ENCODE measurements at places on chromosomes 7 and 10.

DNA sequence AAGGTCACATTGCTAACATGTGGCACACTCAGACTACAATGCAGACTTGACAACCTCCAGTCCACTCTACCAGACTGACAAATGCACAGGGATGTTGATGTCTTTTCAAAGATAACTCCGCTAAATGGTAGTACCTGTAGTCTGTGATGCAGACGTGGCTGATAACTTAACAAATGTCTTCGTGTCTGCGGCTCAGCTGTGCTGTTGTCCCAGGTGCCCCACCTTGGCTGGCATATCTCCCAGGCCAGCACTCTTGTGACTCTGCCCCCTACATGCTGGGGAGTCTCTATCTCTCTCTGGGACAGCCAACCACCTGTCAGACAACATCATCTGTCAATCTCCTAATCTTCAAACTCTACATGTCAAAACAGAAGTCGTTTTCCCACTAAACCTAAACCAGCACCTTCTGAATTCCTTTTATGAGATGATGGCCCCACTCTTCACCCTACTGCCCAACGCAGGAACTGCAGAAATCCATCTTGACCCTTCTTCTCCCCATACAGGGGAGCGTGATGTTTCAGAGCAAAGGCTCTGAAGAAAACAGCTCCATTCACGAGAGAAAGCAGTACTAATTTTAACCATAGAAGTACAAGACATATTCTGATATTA lies 156.4 kb downstream of the USP6NL start:
- DNase-seq = no peak

DNA sequence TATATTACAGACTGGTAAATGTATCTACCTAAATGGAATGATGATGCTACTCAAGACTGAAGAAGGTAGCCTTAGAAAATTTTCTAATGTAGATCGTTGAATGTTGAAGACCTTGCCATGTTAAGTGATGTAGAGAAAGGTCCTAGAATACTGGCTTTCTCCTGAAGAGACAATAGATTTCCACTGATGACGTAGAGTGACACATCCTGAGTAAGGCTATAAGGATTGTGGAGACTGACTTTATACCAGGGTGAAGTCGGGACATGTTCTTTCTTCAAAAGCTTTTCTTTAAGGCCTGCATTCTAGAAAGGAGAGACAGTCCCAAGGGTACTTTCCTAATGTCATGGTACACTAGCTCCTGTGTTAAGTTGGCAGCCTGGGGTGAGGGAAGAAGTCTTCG lies 58.6 kb downstream of the PCDH15 start:
- DNase-seq = no peak

DNA sequence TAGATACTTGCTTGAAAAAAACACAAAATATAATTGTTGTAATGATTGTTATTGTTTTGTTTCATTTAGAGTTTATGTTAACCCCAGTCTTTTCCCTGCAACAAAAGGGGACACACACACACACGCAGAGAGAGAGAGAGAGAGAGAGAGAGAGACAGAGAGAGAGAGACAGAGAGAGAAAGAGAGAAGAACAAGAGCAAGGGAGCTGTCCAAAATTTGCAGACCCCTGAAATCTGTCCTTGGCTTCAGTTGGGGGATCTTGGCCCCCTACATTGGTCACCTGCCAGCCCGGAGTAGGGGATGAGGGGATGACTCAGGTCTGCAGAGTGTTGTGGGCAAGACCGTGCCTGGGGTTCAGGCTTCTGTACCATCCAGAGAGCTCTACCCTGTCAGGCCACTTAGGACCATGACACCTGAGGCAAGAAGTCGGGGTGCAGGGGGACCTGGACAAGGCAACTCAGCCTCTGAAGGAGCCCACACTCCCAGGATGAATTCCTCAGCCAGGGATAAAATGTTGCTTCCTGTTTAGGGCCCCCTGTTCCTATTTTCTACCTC lies 73.1 kb downstream of the RAMP3 start:
- DNase-seq = no peak

- no peak for DNase-seq
Measured at GRCh38 chr7:52540041-52540440, 495.4 kb upstream of the POM121L12 start.

DNA sequence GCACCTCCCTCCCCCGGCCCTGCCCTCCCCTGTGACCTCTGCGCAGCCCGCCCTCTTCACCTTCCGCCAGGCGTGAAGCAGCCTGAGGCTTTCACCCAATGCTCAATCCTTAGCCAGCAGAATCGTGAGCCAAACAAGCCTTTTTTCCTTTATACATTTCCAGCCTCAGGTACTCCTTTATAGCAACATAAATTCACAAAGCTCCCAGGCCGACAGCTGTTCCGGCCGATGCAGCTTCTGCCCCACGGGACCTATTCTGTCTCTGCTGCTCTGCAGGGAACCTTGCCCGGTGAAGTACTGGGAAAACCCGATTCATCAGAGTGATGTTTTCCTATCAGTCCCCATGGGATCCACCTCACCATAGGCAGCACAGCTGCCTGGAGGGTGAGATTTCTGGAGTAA lies 87.4 kb downstream of the CHST15 start:
- DNase-seq = no peak

GRCh38 chr10:63887600-63888370 lies 366.6 kb downstream of the REEP3 start:
- DNase-seq = no peak

DNA sequence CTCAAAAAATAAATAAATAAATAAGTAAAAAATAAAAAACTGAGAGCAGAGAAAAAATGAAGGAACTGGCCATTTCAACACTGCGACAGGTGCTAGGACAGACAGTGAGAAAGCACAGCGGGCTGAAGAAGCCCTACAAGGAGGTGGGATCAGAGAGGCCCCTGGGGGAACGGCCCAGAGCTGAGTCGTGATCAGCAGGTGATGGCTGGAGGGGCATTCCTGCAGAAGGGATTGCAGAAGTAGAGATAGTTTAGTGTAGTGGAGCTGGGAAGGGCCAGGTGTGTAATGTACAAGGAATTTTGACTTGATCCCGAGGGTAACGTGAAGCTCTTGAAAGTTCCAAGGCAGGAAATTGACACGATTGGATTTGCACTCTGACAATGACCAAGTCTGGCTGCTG lies 112.1 kb downstream of the CUL2 start:
- DNase-seq = no peak

GRCh38 chr10:101710059-101710695 lies 15.2 kb upstream of the FBXW4 start:
- no peak for DNase-seq

GRCh38 chr10:78231939-78232338 lies 198.3 kb downstream of the RPS24 start:
- DNase-seq = no peak

- DNase-seq = no peak
Measured at GRCh38 chr7:27156508-27156898, at the start of gene HOXA7. Gene HOXA7 (minus strand): TSS chr7:27156675. CDS start chr7:27156545, 130 bp downstream.

- DNase-seq = no peak
Measured at GRCh38 chr7:24279512-24279911, 4.5 kb upstream of the NPY start.

DNA sequence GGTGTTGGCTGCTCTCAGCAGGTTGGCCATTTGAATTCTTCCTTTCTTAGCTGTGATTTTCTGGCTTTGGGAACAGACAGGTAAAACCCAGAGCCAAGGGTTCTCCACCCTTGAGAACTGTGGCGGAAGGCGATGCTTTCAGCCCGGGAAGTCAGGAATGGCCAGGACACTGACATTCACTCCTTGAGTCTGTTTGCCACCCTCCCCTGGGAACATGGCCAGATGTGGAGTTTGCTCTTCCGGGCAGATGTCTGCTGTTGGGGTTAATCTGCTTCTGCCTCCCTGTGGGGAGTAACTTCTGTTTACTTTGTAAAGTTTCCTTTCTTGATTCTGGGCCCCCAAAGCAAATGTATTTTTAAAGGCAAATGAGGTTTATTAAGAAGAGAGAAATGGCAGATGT lies 17.7 kb downstream of the GATA3 start:
- no peak for DNase-seq

GRCh38 chr10:113683300-113683699 lies 3.6 kb downstream of the CASP7 start:
- peak; percentile 26 for DNase-seq

DNA sequence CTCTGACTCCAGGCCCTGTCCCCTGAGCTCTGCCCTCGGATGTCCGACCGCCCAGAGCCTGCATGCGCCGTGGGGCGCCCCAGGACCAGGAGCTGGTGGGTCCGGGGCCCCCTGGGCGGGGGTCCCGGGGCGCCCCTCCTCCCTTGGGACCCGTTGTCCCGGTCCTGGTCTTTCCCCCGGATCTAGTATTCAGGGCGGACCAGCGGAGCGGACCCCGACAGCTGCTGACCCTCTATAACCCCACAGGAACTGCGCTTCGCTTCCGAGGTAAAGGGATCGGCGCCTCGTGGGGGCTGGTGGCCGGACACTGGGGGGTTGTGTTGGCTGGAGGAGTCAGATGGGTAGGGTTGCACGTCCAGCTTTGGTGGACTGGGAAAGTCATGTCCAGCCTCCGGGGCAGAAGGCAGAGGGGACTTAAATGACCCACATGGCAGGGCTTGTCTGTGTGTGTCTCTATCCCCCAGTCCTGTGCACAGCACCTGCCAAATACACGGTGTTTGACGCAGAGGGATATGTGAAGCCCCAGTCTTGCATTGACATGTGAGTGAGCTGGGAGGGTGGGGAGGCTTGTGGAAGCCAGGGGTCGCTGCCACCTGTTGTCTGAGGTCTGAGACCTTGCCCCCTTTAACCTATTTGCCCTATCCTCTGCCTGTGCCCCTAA lies 520 bp downstream of the MOSPD3 start:
- no peak for DNase-seq

DNA sequence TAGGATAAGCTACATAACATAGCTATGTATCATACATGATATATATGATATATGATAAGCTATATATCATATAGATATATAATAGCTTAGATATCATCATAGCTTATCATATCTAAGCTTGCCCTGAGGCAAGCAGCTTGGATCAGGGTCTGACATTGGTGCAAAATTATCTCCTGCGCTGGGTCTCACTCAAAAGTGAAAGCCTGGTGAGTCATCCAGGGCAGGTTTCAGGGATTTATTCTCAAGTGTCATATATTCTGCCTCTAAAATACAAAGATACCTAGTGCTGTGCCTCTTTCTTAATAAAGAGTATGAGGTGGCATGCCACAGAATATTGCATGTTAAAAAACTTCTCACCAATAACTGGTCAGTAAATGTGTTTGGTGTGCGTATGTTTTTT lies 105.9 kb downstream of the CDC14C start:
- DNase-seq = no peak

DNA sequence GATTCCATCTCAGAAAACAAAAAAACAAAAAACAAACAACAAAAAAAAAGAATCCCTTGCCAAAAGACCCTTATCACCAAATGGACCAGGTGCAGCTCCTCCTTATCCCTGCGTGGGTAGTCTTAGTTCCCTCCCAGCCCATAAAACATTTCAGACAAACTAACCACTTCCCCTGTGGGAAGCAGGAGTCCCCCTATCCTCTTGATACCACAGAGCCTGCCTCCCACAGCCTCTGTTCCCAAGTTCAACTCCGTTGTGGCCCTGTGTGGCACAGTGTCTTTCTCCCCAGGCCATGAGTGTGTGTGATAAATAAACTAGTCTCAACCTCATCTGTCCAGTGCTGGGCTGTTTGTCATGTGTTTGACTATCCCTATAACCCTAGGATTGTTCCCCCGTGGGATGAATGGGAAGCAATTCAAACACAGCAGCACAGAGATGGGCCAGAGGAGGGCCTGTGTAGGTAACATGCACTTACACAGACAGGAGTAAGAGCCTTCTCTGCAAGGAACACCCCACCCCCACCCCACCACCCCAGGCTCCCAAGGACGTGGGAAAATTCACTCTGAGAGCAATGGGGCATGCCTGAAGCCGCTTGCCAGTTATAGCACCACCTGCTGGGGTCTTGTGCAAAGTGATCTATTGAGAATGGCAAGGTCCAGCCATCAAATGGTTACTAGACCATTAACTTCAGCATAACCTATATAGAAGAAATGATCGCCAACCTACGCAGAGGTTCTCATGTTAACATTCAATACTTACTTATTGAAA lies 147.1 kb upstream of the GHITM start:
- peak; percentile 63 for DNase-seq

DNA sequence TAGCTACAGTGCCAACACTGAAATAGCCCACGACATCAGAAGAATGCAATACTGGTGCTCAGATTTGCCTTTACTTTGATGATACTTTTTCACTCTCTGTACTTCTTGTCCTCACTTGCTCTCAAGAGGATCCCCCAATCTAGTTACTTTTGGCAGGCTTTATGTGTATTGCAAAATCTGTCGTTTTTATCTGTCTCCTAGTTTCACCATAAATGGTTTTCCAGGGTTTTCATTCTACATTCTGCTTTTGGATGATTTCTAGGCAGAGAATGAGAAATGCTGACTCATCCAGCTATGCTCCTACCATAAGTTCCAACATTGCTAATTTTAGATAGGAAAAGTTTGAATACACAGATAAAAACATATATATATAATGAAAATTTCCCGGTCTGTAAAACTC lies 659.5 kb upstream of the NRG3 start:
- DNase-seq = no peak

DNA sequence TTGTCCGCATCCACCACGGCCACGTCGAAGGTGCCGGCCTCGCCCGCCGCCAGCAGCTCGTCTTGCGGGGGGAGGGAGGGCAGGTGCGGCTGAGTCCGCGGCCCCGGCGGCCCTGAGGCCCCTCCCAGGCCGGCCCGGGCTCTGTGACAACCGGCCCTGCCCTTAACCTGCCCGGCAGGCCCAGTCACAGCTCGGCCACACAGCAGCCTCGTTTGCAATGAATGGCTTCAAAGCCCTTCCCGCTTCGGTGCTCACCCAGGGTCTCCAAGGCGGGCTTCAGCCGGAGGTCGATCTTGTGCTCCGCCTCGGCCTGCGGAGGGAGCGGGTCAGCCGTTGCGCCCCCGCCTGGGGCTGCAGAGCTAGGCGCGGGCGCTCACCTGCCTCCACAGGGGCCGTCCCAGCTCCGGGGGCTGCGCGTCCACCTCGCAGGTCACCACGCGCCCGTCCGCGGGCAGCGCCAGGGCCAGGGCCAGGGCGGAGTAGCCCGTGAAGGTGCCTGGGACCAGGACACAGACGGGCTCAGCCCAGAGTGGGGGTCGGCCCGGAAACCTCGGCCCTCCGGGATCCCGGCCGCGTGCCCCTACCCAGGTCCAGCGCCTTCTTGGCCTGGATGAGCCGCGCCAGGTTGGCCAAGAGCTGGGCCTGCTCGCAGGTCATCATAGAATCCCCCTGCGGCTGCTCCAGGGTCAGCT lies 928 bp downstream of the COMTD1 start:
- DNase-seq = peak; percentile 78

GRCh38 chr10:78870458-78870857 lies 198.3 kb upstream of the ZMIZ1 start:
- no peak for DNase-seq

DNA sequence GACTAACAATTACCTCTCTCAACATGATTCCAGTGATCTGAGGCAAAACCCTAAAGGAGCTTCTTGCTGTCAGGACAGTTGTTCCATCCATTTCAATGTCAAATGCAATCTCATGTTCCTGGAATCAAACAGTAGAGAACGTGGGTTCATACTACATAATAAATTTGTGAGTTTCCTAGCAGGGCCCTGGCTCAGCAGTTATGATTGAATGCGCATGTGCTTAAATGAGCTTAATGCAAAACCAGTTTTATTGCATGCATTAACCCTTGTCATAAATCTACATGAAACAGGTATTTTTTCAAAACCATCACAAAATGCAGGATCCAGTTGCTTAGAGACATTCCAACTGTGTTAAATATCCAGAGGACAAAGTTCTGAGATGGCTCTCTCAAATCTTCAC lies 225.4 kb upstream of the TMEM72 start:
- DNase-seq = no peak
